ENCODE measurements at places on chromosomes 12 and 14.

DNA sequence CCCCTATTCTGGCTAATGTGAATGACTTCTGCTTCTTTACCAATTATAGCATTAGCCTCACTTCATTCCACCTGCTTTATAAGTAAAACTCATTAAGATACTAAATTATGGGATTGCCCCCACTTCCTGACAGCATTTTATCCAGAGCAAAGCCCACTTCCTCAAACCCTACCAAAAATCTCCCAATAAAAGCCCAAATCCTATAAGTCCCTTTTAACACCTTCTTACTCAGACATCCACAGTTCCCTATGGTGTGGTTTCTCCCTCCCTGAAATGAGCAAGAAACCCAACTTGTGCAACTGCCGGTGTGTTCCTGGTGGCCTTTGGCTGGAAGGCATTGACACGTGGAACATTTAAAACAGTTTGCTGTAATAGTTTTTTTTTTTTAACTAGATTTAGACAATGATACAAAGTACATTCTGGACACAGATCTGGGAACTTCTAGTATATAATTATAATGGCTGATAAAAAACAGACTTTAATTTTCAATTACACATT is 53.1 kb downstream of the BRMS1L start:
- DNase-seq: no peak

DNA sequence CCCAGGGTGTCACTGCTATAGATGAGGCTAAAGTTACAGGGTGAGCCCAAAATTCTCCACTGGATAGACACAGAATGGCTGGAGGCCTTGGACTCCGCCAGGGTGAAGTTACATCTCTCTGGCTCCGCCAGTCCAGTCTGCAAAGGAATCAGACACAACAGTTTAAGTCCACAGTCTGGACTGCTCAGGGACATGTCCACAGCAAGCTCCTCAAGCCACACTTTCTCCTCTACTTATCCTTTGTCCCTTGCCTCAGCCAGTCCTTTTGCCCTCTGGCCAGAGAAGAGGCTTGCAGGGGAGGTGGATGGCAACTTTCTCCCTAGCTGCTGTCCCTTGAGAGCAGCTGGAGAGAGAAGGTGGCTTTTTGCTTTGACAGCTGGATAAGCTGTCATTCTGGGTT is 28.0 kb downstream of the PTPRB start:
- no peak for DNase-seq

DNA sequence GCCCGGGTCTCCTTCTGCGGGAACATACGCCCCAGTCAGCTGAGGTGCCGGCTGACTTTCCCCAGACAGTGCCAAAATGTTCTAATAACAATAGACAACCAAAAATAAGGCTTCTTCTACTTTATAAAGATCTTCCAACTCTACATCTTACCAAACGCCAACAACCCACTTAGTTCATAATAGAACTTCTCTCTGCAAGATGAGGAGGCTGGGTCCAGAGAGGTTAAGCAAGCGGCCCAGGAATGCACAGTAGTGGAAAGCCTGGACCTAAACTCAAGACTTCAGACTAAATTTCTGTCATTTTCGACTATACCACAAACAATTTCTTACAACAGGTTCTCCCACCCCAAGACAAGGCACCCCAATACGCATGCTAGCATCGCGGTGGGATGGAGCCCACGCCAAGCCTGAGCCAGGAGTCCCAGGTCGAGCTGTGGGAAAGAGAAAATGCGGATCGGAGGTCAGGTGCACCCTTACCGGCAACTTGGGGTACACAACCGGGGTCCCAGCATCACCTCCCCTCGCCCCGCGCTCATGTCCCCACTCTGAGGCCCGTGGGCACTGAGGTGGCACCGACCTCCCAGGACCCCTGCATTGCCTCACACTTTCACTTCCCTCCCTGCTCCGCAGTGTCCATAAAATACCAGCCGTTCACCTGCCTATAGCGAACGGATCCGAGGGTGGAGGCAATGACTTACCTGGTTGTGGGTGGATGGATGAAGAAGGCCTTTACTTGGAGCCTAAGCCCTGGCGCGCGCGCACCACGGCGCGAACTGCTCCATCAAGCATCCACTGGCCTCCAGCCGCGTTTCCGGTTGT is 42.1 kb upstream of the TBX5 start:
- no peak for DNase-seq

DNA sequence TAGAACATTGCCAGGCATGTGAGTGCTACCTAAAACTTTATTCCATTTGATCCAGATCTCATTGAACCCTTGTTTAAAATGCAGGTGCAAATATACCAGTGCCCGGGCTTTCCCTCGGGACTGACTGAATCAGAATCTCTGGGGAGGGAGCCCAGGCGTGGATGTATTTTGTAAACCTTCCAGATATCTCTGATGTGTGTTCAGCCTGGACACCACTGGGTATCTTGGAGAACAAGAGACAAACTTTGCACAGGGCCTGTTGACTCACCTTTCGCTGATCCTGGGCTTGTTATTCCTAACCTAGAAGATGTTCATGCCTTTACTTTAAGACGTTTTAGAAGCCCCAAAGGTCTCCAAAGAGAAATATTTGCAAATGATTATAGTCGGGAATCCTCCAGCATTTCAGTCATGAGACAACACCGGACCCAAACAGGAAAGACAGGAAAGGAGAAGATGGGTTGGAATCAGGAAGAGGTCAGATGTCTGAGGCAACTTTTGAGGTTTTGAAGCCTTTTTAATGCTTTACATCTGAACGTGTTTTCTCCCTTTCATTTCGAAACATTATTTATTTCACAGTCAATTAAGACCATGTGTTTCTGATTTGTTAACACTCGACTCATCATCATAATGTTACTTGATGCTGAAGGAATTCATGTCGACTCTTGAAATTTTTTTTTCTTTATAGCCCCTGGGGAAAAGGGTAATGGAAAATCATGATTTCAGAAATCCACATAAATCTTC is 118.6 kb downstream of the PLXNC1 start:
- no peak for DNase-seq

GRCh38 chr12:57479043-57479375 is 657 bp downstream of the ARHGAP9 start:
- no peak for DNase-seq

DNA sequence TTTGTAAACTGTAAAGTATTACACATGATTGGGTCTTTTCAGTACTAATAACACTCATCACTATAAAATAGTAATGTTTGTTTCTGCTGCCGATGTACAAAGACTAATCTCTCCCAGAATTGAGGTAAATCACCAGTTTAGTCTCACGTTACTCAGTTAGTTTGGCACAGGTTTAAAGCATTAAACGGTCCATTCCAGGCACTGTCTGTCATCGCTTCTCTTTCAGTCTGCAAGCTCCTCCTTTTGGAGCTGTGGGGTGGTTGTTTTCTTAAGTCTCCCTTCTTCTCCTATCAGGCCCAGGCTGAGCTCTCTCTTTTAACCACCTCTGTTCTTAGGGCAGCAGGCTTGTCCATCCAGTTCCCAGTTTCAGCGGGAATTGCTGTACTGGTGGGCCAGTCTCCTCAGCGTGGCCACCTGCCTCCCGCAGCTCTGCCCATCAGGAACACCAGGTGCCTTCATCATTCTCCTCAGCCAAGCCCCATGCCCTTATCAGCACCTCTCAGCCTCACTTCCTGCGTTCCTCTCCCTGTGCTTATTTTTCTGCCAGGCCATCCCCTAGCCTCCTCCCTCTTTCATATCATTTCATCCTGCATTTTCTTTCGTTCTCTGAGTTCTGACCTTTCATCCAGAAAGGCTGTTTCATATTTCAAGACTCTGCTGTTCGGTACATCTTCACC is 149.0 kb downstream of the TGFB3 start:
- DNase-seq: no peak

DNA sequence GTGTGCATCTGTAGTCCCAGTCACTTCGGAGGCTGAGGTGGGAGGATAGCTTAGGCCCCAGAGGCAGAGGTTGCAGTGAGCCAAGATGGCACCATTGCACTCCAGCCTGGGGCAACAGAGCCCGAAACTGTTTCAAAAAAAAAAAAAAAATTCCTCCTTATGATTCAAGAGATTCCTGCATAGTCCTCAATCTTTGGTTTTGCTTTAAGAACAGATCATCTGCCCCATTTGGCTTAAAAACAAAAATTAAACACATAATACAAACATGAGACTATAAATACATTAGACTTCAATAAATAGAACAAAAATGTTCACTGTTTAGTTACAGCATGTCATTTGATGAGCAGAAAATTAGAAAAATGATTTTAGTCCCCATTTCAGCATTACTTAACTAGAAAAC is 131.2 kb downstream of the PAWR start:
- DNase-seq: no peak

- DNase-seq: no peak
Measured at GRCh38 chr14:40058901-40059897, 627.0 kb upstream of the FBXO33 start.

GRCh38 chr12:7061138-7061537 is 620 bp downstream of the C1S start:
- no peak for DNase-seq

DNA sequence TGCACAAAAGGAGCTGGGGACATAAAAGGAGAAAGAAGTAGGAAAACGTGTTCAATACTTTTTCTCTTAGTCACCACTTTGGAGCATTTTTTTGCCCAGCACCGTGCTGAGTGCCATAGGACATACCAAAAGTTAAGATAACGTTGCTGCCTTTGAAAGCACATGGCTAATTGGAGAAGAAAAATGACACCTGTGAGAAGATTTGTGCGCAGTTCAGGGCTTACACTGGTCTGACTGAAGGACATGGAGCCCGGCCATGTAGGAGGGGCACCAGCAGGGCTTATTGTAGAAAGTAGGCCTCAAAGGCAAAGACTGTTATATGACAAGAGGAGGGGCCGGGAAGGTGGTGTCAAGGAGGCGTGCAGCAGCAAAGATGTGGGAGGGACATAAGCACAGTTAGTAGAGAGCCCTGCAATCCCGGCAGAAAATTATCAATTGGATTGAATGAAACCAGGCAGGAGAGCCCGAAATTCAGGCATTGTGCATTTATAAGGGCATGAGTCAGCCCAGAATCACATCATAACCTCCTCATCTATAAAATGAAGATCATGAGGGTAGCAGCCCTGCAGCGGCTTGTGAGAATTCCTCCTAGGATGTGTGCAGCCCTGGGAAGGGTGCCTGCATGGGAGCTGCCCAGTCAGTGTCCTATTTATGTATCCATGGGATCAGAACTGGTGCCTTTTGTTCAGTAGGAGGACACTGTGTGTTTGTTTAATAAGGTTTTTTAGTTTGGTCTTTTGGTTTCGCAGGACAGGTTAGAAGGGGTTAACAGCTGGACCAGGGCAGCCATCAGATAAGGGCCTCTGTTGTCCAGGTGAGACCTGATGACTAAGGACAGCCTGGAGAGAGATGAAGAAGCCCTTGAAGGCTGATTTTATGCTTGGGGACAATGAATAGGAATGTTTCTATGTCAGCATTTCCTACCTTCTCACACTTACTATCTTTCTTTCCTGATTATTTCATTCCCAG is 122.4 kb downstream of the GPR135 start:
- no peak for DNase-seq

DNA sequence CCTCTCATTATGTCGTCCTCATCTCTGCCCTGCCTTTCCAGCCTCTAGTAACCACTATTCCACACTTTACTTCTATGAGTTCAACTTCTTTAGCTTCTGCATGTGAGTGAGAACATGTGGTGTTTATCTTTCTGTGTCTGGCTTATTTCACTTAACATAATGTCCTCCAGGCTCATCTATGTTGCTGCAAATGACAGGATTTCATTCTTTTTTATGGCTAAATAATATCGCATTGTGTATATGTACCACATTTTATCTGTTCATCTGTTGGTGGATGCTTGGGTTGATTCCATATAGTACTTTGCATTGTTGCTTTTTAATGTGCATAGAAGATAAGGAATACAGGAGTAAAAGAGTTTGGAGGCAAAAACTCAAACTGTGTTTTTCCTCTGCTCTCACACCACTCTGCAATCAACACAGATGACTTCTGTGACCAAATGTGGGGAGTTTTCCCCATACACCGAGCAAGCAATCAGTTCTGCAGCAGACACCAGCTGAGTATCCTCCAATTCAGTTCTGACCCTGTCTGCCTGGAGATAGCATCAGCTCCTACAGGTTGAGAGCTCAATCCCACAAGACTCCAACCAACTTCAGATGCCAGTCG is 24.6 kb upstream of the FLVCR2 start:
- DNase-seq: no peak

DNA sequence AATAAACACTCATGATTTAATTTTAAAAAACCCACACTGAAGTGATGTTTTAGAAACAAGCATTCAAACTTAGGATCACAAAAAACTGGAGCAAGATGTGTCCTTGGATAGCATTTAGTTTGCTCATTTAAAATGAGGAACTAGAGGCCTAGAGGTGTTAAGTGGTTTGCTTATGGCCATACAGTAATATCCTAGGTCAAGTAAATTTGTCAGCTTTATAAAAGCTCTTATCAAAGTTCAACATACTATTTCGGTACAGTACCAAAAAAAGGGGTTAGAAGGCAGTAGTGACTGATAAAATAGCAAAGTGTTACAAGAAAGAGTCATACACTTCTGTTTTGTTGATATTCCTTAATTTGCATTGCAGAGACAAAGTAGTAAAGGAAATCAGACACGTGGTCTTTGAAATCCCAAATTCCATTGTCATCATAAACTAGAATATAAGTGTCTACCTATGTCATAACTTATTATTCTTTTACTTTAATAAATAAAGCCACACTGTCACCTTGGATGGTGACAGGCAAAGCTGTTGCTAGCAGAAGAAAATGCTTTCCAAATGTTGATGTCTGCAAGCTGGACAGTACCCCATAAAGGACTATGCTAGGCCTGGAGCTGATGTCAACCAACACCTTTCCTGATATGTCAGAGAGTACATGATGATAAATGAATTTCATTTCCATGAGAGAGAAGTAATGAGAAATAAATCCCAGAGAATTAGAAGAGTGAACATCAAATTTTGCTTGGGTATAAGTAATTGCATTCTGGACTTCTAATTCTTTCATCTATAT is 17.6 kb upstream of the SRP54 start:
- no peak for DNase-seq

DNA sequence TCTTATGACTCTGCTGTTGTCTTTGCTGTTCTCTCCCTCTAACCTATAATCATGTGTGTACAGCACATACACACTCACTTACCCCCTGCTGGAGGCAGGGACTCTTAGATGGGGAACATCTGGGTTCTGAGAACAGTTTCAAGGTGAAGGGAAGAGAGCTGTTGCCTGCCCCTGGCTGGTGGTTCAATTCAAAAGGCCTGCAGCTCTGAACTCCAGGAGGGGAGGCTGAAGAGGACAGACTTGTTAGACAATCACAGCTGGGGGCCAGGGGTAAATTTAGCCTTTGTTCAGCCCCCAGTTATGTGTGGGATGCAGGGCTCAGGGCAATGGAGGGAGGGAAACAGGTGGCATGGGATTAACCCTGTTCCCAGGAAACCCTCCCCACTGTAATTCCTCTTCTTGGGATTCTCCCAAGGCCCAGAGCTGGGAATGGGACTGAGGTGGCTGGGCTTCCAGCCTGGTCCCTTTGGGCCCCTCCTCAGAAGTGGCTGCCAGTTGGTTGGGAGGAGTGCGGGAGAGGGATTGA is 1.9 kb downstream of the MYL6B start:
- DNase-seq: no peak

GRCh38 chr14:71300566-71301330 is 393.5 kb downstream of the PCNX1 start:
- no peak for DNase-seq

GRCh38 chr12:125878483-125878882 is 813.2 kb downstream of the AACS start:
- DNase-seq: no peak
